ENCODE measurements at places on chromosomes 12 and 14.

GRCh38 chr12:72622556-72622955 is 350.4 kb downstream of the TRHDE start:
- DNase-seq = no peak

DNA sequence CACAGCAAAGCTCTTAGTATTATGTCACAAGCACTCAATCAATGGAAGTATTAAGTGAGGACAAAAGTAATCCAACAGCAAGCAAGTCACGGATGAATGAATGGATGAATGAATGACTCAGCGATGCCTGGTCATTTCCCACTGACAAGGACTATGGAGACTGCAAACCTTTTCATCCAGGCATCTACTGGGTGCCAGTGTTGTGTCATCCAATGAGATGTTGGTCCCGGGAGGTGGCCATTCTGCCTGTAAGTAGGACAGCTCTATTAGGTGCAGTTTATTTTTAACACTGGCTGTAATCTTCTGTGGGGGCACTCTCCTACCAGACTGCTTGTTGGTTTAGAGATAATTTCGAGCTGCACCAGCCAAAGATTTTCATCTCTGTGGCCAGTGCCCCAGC is 39.4 kb downstream of the STAB2 start:
- no peak for DNase-seq

- no peak for DNase-seq
These were observed 186.8 kb upstream of the RBM19 start for GRCh38 chr12:114152890-114153289.

DNA sequence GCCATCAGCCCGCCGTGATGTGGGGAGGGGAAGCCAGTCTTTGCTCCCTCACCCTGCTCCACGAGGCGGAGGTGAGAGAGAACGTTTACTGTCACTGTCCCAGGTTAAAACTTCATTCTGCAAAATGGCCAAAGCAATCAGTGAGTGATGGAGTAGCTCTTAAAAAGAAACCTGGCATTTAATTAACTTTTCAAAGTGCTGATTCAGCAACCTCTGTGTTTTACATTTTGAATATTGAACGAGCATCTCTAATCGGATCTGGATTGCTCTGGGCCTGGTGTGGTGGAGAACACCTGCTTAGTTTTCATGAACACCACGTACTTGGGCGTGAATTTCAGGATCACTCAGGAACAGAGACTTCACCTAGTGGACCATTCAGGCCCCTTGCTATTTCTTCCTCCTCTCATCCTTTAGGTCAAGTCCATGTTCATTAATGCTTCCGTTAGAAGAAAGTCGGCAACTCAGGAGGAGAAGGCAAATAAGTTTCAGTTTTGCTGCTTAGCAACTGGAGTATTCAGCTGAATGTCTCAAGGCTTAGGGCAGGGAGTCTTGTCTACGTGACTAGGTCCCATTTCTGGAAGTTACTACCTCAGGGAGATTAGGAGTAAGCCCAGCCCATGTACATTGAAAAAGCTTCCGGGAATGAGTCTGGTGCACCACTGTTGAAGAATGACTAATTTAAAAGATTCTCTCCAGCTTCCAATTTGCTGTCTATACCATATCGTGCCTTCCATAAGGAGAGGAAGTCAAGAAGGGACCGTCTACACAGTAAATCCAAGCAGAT is 68.2 kb downstream of the IFT43 start:
- no peak for DNase-seq

- no peak for DNase-seq
These were observed 20.0 kb upstream of the FICD start for GRCh38 chr12:108495054-108495453.

DNA sequence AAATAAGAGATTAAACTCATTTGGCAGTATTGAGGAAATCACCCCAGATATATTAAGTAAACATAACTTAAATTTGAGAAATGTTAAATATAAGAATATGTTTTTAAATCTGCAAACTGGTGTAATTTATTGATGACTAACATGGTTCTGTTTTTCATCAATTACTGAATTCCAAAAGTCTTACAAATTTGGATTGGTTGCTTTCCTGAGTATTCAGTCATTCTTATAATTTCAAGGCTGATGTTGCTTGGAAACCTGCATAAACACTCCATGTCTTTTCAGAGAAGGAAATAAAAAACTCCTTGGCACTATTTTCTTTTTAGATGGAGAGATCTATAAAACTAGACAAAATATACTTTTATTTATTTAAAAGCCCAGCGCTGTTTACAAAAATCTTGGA is 71.7 kb downstream of the NOVA1 start:
- DNase-seq = no peak

DNA sequence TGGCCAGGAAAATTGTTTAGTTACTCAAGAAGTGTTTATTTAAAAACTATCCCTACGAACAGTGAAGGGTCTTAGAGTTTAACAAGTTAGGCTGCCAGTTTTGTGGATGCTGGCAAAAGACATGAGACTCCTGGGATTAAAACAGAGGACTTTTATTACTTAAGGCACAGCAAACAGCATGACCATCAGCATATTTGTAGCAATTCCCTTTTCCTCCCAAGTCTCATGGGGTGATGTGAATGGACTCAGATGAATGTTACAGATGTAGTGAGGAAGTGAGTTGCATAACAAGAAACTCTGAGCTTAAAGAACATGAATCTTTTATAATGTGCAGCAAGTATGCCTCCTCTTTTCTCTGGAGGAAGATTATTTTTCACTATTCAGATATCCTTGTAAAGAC is 695.8 kb downstream of the RPS29 start:
- no peak for DNase-seq

DNA sequence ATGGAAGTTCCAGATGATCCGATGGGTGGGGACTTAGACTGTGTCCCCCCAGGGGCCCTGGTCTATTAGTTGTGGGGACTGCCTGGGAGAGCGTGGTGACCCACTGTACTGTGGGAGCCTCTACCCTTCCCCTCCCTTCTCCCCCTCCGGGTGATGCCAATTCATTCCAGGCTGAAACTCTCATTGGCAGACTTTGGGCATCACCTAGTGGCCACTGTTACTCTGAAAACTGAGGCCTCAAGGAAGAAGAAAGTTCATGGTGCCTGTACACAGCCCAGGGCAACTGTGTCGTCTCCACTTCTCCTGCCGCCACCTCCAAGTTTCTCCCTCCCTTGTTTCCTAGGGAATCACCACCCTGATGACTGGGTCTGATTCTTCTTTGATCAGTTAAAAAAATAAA is 173.6 kb upstream of the ALG10B start:
- no peak for DNase-seq

DNA sequence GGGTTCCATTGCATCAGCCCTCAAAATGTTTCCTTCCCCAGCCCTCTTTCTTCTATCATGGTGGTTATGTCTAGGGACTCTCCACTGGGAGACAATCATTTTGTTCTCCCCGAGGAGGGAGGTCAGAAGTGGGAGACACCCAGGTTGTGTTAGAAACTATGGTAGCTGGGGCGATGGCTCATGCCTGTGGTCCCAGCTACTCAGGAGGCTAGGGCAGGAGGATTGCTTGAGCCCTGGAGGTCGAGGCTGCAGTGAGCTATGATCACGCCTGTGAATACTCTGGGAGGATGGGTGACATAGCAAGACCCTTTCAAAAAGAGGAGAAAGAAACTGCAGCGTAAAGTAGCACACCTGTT is 13.0 kb upstream of the LRRC23 start:
- DNase-seq = no peak

- DNase-seq = no peak
These were observed 2.2 kb upstream of the SAV1 start for GRCh38 chr14:50670196-50670865.

DNA sequence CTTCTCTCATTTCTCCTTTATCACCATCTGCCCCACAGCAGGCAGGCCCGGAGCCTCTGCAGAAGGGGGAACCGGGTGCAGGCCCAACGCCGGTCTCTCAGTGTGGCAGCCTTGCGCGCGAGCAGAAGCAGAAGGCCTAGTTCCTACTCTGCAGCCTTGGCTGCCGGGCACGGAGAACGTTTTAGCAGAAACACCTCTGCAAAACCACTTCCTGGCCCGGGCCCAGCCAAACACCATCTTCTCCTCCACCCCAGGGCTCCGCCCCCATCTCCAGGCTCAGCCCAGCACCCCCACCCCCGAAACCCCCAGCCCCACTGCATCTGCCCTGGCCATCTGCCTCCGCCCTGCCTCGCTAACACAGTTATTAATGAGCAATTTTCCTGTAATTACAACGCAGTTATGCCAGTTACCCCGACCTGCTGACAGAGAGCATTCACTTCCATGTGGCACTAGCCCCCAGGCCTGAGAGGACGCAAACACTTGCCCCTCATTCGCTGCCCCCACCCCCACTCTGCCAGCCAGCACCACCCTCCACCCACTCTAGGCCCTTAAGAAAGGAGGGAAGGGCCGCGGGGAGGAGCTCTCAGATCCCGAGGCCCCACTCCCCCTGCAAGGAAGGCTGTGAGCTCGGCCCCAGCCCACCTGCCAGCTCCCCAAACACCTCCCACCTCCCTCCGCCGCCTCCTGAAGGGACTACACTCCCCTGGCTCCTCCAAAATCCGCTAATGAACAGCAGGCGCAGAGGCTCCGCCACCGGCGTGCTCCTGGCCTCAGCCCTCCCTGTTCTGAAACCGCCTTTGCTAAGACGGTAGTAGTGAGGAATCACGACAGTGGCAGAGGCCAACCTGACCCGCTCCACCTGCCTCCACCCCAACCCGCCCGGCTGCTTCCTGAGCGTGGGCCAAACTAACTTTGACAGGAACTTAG is 44.7 kb upstream of the FBRSL1 start:
- no peak for DNase-seq

DNA sequence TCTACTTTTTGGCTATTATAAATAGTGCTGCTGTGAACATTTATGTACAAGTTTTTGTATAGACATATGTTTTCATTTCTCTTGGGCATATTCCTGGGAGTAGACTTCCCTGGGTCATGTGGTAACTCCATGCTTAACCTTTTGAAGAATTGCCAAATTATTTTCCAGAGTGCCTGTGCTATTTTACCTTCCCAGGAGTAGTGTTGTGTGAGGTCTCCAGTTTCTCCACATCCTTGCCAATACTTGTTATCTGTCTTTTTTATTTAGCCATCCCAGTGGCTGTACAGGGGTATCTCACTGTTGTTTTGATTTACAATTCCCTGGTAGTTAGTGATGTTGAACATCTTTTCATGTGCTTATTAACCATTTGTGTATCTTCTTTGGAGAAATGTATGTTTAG is 18.9 kb downstream of the UBE3B start:
- no peak for DNase-seq

DNA sequence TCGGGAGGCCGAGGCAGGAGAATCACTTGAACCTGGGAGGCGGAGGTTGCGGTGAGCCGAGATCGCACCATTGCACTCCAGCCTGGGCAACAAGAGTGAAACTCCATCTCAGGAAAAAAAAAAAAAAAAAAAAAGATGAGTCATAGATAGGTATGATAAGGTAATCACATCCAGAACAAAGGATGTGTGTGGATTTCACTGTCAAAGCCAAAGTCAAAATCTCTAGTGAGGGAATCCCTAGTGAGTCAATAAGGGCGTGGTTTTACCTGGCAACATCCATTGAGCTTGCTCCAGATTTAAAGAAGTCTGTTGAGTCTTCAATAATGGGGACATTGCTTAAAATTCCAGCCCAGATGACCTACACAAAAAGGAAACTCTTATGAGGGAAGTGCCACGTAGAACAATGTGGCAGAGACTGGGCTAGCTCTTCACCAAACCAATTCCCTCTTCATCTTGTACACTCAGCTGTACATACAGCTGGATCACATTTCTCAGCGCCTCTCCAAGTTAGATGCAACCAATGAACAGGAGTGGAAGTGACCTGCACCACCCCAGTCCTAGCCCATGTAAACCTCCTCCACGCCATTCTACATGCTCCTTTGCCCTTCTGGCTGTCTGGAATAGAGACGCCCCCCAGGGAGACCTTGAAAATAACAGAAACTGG is 23.4 kb downstream of the ALDH1L2 start:
- DNase-seq = no peak

- DNase-seq = no peak
These were observed 6.9 kb upstream of the DCN start for GRCh38 chr12:91189516-91189915.

GRCh38 chr12:76462668-76463224 is 96.8 kb downstream of the OSBPL8 start:
- DNase-seq = no peak

- no peak for DNase-seq
These were observed 39.9 kb upstream of the PLBD1 start for GRCh38 chr12:14607568-14607967.

GRCh38 chr12:115135800-115136211 is 451.8 kb upstream of the TBX3 start:
- peak; percentile 11 for DNase-seq

- no peak for DNase-seq
These were observed 18.4 kb downstream of the AMN start for GRCh38 chr14:102940729-102941362.

- no peak for DNase-seq
These were observed 51.8 kb downstream of the GNG2 start for GRCh38 chr14:51912112-51912786.

- DNase-seq = no peak
These were observed 95.5 kb downstream of the SLC6A15 start for GRCh38 chr12:84816916-84817695.

- no peak for DNase-seq
These were observed 184.7 kb upstream of the DCN start for GRCh38 chr12:91367234-91367849.

DNA sequence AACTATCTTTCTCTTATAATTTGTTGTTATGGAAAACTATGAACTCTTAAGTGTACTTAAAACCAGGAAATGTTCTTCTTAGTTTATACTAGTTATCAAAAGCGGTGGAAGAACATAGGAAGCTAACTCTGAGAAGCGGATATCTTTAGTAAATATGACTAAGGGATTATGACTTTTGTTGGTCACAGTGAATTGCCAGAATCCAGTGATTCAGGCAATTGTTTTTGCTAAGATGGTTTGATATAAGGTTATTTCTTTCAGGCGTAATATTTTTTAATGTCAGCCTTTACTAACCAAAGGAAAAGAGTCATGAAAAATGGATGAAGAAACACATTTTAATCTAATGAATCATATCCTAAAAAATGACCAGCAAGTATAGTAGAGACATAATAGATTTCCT is 473.5 kb downstream of the FOXG1 start:
- no peak for DNase-seq

- DNase-seq = no peak
These were observed 20.2 kb downstream of the ATP2A2 start for GRCh38 chr12:110301065-110301806.

- DNase-seq = no peak
These were observed 201.7 kb upstream of the DCN start for GRCh38 chr12:91384366-91384765.

GRCh38 chr14:58738189-58738836 is 100.6 kb downstream of the DACT1 start:
- DNase-seq = peak; percentile 78

All from AG04450 (cell line).